Activated naive CD4-positive, alpha-beta T cell treated with anti-CD3 and anti-CD28 coated beads for 36 hours (primary cell): ENCODE measurements at places on chromosomes 12 and 14. TPM values are rescaled to one million over a fixed set of nuclear protein-coding genes. Genes with fewer than 3 reads are reported as not detected.

- peak; percentile 7 for DNase-seq
Observed at GRCh38 chr14:100747021-100747586, 20.4 kb downstream of the DLK1 start.

GRCh38 chr14:79516009-79516408, 695.3 kb downstream of the DIO2 start:
- DNase-seq = no peak

- DNase-seq = no peak
Observed at GRCh38 chr12:96081596-96081995, 46.2 kb upstream of the LTA4H start.

SUPT16H gene
- 164 TPM for total RNA-seq

- no peak for DNase-seq
Observed at GRCh38 chr12:69662764-69663163, 36.3 kb downstream of the BEST3 start.

CEBPE gene
- total RNA-seq = 0.37 TPM

DNA sequence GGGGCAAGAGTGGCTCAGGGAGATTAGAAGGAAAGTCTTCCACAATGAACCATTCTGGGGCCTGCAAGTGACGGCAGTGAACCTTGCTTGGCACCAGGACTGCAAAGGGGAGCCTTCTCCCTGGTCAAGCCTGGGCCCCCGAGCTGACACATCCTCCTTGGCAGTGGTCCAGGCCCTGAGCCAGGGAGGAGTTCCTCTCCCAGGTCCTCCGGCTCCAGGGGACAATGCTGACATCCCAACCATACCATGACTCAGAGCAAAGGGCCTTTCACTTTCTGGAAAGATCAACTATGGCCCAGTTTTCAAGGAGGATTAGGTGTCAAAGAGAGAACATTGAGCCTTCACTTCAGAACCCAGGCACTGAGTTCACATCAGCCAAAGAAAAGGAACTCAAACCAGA, 756.5 kb upstream of the TBX3 start:
- DNase-seq = no peak

- DNase-seq = no peak
Observed at GRCh38 chr14:72715850-72716228, 178.1 kb downstream of the DPF3 start.

CTSG gene
- 0.35 TPM for total RNA-seq

ISM2 gene
- total RNA-seq = not detected

GRCh38 chr12:42828836-42829235, 239.3 kb upstream of the PRICKLE1 start:
- no peak for DNase-seq

DNA sequence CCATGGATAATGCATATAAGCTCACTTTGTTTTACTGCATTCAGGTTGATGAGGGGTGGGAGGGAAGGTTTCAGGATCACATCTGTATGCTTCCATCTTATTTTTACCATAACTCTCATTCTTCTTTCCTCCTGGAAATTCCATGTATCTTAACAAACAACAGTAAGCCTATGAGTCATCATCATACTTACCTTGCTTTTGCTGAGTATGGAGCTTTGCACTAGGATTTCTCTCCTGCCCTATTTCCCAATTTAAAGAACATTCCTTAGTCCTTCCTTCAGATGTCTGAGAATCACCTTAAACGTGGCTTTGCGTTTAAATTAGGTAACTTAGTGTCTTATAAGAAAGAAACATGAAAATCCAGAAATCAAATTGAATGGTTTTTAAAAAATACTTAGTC, 1.6 kb upstream of the CLEC14A start:
- DNase-seq = no peak

DNA sequence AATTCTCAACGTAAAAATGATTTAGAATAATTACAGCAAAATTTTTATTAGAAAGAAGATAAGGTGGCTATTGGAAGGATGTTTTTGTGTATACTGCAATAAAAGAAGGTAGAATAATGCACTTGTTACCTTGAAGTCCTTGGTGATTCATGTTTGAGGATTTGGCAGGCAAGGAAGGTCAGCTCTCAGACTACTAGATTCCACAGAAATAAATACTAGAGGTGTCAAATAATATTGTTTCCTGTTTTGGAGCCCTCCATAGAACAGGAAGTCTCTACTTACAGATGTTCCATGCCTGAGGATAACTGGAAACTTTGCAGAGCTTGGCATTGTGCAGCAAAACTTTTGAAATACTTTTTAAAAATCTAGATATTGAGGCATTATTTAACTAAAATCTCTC, 284.3 kb upstream of the SYT1 start:
- DNase-seq = no peak

GRCh38 chr12:100651694-100652093, 78.2 kb downstream of the GAS2L3 start:
- DNase-seq = no peak

BEST3 gene
- total RNA-seq = not detected

DNA sequence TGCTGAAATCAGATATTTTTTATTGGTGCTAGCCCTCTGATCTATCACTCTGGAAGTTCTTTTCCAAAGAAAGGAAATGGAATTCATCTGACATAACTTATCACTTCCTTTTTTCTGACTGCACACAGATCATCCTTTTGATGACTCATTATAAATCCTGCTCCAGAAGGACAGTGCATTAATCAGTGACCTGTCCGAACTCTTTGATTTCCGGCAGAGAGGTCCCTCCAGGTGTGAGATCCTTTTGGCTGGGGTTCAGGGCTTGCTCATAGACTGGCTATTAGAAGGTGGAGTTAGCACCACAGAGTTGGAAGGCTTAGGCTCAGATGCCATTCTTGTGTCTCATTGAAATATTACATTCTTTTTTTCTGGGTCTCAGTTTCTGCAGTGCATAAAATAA, 328.2 kb downstream of the ZFP36L1 start:
- no peak for DNase-seq

GRCh38 chr14:22753586-22753985, 12.9 kb upstream of the OXA1L start:
- DNase-seq = no peak

BTG1 gene
- 218 TPM for total RNA-seq

GRCh38 chr14:70416725-70417349, at the start of gene SYNJ2BP:
Gene SYNJ2BP, minus strand, starts transcription at chr14:70417090. Its CDS starts 127 bp downstream, at chr14:70416963.
- peak; percentile 80 for DNase-seq

DNA sequence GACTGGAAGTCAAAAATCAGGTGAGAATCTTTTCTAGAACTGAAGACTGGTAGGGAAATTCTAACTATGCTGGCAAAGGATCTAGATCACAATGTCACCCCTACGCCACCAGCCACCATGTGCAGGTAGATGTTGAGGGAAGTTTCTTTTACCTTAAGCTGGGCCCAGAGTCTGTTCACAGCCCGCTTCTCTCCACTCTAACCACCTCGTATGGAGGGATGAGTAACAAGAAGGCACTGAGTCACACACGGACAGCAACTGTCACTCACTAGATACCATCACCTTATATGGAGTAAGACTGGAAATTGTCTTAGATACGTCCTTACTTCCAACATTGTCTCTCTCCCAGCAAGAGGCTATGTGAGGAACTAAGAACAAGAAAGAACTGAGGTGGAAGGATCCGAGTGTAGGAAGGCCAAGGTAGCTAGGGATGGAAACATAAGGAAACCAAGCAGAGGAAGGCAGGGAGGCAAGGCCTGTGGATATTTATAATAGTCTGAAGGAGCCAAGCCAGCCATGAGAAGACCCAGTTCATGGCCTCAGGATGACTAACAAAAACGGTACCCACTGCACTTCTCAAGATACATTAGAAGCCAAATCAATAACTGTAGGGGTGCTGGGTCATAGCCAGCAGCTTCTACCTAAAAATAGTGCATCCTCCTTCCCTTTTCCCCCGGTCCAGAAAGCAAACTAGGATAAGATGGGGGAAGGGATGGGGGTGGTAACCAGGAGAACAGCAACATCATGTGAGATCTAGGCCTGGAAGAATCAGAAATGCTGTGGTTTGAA, 15.5 kb downstream of the REM2 start:
- DNase-seq = peak; percentile 42

CPNE6 gene
- not detected for total RNA-seq

DNA sequence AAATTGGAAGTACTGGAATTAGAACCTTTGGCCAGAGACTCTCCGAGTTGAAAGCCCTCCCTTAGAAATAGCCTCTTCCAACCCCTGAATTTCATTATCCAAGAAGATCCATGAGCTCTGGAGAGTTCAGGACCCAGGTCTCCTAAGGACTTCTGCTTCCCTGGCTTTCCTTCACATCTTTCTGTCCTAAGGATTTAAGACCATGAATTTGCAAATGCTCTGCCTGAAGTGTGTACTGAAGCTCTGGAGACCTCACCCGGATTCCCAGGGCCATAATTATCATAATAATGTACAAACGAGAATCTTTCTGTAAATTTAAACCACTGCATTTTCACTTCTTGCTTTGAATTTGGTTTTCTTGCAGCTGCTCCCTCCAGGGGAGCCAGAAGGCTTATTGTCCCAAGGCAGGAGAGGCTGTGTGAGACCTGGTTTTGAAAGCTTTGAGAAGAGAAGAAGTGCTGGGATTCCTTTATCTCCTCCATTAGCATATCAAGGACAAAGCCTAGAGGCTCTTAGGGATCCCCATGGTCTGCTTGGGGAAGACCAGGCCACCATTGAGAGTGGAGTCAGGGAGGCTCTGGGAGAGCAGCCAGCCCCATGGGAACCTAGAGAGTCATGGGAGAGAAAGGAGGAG, 41.1 kb downstream of the GLRX5 start:
- DNase-seq = no peak

DNA sequence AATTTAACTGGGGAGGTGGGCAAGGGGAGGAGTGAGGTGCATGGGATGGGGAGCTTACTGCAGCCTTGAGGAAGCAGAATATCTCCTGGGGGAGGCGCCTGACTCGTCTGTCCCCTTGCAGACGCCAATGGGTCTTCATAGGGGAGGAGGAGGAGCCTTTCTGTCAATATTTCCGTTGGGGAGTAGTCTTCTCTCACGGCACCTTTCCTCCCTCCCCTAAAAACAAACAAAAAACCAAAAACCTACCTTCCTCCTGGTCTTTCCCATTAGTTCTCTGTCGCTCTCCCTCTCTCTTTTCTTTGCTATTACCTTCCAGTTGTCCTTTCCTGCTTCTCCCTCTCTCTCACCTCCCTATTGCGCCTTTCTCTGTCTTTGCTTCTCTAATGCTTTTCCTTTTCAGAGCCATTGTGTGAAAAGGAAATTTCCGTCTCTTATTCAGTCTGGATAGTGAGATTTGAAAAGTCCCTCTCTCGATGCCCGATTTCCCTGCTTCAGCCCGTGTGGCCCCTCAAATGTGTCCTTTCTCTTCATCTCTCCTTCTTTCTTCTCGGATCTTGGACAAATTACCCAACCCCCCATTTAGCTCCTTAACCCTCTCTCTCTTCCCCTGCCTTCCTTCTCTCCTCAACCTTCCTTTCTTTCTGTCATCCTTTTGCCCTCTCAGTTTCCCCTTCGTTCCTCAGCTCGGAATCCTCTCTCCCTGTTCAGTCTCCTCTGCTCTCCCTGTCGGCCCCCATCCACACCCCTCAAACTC, 5.9 kb downstream of the GPR84 start:
- peak; percentile 48 for DNase-seq

DNA sequence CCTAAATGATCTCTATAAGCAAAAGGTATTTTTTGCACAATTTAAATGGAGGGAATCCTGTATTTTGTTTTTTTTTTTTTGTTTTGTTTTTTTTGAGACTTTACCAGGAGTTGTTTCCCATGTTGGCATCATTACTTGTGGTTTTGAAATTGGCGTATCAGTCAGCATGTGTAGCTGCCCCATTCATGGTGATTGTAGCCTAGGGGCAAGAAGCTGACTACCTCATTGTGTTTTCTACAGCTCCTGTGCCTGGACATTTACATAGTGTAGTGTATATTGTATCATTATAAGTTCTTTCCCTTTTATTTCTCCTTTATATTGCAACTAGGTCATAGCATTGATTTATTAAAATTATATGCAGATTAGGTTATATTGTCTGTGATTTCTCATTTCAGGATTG, 24.5 kb downstream of the SAMD4A start:
- DNase-seq = no peak

BAZ1A gene
- total RNA-seq = 57.0 TPM

- DNase-seq = no peak
Observed at GRCh38 chr14:60647837-60648248, 1.4 kb downstream of the SIX1 start.

OSBPL8 gene
- 56.8 TPM for total RNA-seq

- DNase-seq = no peak
Observed at GRCh38 chr12:122909442-122910288, 13.7 kb upstream of the VPS37B start.

ENDOU gene
- total RNA-seq = 0.15 TPM

SLC8A3 gene
- total RNA-seq = 0.52 TPM

GRCh38 chr12:8609061-8609570, 3.5 kb downstream of the AICDA start:
- peak; percentile 38 for DNase-seq

- no peak for DNase-seq
Observed at GRCh38 chr12:10771132-10771733, 31.2 kb downstream of the TAS2R7 start.

SLC35F4 gene
- total RNA-seq = not detected

TRHDE gene
- total RNA-seq = not detected

DNA sequence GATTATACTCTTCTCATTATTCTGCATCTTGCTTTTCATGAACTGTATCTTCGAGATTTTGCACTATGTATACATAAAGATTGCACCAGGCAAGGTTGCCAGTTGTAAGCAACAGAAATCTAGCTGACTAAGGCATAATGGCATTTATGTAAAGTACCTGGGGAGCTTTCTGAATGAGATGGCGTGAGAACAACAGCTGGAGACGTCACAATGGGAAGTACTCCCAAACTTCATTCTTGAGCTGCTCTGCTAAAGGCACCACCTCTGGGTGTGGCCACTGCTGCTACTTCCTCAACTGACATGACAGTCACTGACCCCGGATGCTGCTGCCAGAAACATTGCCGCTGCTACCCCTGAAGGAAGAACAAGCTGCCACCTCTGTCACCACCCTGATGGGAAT, 220.7 kb downstream of the NOVA1 start:
- no peak for DNase-seq

CCDC177 gene
- not detected for total RNA-seq

GRCh38 chr12:131190965-131191364, 237.3 kb downstream of the ADGRD1 start:
- no peak for DNase-seq

GRCh38 chr12:89162589-89163261, 189.6 kb downstream of the DUSP6 start:
- DNase-seq = peak; percentile 81
